ENCODE measurements at places on chromosomes 6 and 20.

- no peak for DNase-seq
These were observed 59.9 kb downstream of the RTN4IP1 start for GRCh38 chr6:106569428-106569827.

GRCh38 chr6:46832816-46833215 is 39.6 kb downstream of the MEP1A start:
- no peak for DNase-seq

GRCh38 chr20:35568645-35569044 is 26.8 kb downstream of the ERGIC3 start:
- no peak for DNase-seq

GRCh38 chr6:84003131-84003530 is 30.4 kb upstream of the MRAP2 start:
- DNase-seq = no peak

GRCh38 chr6:39608652-39609345 is 116.4 kb downstream of the KIF6 start:
- DNase-seq = no peak

- DNase-seq = no peak
These were observed 107.9 kb upstream of the MLIP start for GRCh38 chr6:54003316-54003715.

Measured in Peyer's patch (tissue), 4 donors.